ENCODE measurements at places on chromosomes 2 and 18.

GRCh38 chr2:127293386-127293747 lies 577 bp downstream of the ERCC3 start:
- DNase-seq = no peak

GRCh38 chr2:240322231-240322955 lies 113.1 kb upstream of the GPC1 start:
- no peak for DNase-seq

DNA sequence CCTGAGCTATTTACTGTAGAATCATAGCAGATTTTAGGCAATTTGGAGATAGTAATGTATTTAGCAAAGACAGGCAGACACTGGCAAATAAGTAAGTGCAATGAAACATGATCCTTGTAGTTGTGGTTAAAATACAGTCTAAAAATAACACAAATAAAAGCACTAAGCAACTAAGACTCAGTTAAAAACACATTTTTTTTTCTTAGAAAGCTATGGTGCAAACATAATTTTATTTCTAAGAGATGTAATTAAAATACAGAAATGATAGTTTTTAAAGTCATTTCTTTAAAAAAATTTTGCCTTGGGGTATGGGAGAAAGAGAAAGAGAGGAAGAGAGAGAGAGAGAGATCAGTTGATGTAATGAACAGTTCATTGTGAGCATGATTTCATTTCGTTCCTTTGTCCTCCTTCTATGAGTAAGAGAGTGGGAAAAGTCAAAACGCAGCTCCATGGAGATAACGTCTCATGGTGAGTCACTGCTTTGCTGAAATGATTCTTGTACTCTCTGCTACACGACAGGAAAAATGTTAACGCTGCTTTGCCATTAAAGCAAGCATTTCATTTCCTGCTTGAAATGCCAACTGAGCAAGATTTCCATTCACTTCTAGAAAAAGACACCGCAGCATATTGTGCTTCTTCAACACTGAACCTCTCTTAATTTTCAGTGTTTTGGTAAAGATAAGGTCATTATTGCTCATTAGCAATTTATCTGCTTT lies 61.3 kb upstream of the PGAP1 start:
- DNase-seq = peak; percentile 23

GRCh38 chr2:178550352-178550751 lies 70.1 kb downstream of the PLEKHA3 start:
- no peak for DNase-seq

DNA sequence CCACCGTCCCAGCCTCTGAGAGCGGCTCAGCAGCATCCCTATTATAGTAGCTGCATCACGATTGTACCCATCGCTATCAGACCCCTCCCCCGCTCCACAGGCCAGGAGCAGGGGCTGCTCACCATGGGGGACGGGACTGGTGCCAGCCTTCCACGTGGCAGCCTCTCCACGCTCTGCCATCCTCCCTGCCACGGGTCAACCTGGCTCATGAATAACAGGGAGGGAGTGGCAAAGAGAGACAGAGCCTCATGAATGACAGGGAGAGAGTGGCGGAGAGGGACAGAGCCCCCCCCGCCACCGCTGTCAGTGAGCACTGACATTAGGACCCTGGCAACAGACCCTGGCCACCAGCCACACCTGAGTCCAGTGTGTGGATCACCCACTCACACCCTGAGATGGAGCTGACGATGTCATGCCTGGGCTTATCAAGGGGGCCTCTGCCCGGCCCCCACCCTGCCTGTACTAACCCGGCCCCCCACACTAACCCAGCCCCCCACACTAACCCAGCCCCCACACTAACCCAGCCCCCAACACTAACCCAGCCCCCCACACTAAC lies 16.9 kb downstream of the CROCC2 start:
- no peak for DNase-seq

- peak; percentile 8 for DNase-seq
These were observed 32.4 kb upstream of the VIT start for GRCh38 chr2:36663851-36664695.

DNA sequence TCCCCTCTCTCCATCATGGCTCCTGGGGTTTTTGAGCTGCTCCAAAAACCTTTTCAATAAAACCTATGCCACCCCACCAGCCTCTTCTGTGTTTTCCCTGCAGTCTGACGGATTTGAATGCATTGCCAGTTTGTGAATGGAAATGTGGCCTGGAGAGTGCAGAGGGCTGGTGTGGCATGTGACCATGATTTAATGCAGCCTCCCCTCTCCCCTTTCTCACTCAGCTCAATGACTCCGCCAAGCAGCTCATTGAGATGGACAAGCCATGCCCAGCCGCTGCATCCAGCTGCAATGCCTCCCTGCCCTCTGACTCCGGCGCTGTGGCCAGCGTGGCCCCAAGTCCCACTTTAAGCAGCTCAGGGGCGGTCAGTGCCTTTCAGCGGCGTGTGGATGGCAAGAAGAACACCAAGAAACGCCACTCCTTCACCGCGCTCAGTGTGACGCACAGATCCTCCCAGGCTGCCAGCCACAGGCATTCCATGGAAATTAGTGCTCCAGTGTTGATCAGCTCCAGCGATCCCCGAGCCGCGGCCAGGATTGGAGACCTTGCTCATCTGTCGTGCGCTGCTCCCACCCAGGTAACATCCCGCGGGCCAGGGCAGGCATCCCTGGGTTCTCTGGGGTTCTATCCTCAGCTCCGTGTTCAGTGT lies 215.3 kb downstream of the SEPTIN10 start:
- no peak for DNase-seq

DNA sequence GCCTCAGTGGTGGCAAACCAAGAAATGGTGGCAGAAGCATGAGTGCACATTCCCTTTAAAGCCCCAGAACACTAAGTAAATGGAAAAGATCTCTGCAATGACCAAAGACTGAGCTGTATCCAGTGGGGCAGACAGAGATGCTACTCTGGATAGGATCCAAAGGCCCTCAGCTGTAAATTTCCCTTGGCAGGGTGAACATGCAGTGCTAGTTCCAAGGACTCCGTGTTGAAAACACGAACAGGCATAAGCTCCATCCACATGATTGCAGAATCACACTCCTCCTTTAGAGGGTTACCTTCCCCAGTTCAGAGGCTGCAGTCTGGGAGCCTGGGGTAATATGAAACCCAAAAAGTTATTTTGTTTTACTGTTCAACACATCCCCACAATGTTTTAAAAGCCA lies 98.6 kb upstream of the KLF7 start:
- DNase-seq = no peak

GRCh38 chr2:12918835-12919445 lies 202.2 kb downstream of the TRIB2 start:
- DNase-seq = no peak

DNA sequence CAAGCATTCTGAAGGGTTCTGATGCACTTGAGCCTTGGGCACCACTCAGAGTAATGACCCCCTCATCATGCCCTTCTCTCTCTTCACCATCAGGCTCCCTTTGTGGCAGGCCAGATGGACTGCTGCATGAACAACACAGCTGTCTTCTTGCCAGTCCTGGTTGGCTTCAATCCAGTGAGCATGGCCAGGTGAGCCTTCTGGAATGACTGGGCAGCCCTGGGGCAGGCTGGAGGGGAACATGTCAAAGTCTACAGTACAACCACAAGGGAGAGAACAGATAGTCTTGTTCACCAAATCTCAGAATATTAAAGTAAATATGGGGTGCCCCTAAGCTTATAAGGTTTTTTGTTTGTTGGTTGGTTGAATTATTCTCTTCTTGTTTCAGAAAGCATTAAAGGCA lies 4.4 kb downstream of the GCKR start:
- DNase-seq = no peak

- no peak for DNase-seq
These were observed 71.2 kb downstream of the STK25 start for GRCh38 chr2:241437179-241437578.

DNA sequence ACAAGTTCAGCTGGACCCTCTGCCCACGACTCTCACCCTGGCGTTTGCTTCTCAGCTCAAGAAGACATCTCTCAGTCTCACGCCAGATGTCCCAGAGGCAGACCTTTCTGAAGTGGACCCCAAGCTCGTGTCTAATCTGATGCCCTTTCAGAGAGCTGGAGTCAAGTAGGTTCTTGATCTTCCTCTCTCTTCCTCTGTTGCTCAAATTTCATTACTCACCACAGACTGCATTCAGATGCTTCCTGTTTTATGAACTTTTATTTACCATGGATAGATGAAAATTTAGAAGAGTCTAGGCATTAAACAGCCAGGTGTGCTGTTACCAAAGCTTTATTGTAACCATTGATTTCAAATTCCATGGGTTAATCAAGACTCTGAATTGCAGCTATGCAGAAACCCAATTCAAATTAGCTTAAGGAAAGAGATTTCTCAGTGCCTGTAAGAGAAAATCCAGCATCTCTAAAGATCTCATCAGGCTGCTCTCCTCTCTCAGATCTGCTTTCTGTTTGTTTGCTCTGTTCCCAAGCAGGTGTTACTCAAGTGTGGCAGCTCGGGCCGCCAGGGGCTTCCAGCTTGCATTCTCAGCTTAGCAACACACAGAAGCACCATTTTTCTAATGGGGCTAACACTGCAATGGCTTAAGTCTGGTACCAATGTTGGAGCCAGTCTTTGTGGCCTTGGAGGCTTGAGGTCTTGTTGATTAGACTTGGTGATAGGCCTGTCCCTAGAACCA lies 16.5 kb downstream of the SMARCAL1 start:
- DNase-seq = no peak

DNA sequence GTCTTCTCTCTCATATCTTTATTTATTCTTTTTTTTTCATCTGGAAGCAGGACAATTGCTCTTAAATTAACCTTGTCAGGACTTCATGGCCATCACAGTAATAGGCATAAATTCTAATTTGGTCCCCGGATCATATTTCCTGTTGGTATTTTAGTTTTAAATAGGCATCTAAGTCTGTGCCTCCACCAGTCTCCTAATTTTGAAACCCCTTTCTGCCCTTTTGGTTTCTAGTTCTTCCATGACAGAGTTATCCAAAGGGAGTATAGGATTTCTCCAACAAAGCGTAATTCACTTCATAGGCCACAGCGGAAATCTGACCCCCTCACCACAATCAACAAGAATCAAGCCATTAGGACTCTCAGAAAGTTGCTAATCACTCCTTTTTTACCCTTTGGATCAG lies 3.8 kb downstream of the EPHA4 start:
- DNase-seq = no peak

GRCh38 chr2:112166806-112167499 lies 28.8 kb downstream of the FBLN7 start:
- no peak for DNase-seq

DNA sequence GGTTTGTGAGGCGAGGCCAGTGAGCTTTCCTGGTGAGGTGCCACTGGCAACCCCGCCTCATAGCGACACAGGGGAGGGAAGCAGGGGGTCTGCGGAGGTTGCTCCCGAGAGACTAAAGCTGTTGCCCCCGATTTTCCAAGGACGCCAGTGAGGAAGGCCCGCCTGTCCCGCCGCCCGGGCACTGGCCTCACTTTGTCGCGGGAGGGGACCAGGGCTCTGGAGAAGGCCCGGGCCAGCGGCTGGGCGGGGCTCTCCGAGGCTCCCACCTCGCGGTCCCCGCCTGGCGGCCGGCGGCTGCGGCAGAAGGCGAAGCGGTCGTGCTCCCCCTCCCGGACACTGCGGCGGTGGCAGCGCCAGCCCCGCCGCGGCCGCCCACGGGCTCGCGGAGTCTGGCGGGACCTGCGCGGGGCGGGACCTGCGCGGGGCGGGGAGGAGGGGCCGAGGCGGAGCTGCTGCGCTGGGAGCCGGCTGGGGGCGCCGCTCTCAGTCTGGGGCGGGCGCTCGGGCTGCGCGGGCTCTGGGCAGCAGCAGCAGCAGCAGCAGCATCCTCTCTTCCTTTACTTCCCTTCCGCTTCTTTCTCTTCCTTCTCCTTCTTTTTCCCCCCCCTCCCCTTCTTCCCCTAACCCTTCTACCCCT lies at the start of gene MAP2:
TSS of gene MAP2 (plus strand) at position 486 of the 637 bp plus-strand sequence. CDS start 229,124 bp downstream, outside the sequence.
- peak; percentile 87 for DNase-seq

- no peak for DNase-seq
These were observed 64.4 kb upstream of the FOSL2 start for GRCh38 chr2:28327956-28328922.

GRCh38 chr2:113828049-113828742 lies 61.7 kb upstream of the ACTR3 start:
- no peak for DNase-seq

- no peak for DNase-seq
These were observed 12.4 kb downstream of the GALNT5 start for GRCh38 chr2:157269922-157270321.
